ENCODE measurements at places on chromosomes 7 and 10. TPM values are rescaled to one million over a fixed set of nuclear protein-coding genes. Genes with fewer than 3 reads are reported as not detected.

FAM200A gene
- total RNA-seq, result 15.6 TPM

SPDYE9 gene
- 0.26 TPM for total RNA-seq

MMP21 gene
- total RNA-seq, result not detected

DNAH11 gene
- 0.05 TPM for total RNA-seq

CPA5 gene
- total RNA-seq, result 0.21 TPM

HOXA3 gene
- total RNA-seq, result 1.7 TPM

GIMAP7 gene
- not detected for total RNA-seq

NYAP1 gene
- not detected for total RNA-seq

ZNF722 gene
- not detected for total RNA-seq

CLDN3 gene
- not detected for total RNA-seq

DYNC1I1 gene
- total RNA-seq, result 1.6 TPM

DNAJB6 gene
- 261 TPM for total RNA-seq

FOXI2 gene
- not detected for total RNA-seq

PSD gene
- 0.10 TPM for total RNA-seq

FAM13C gene
- total RNA-seq, result 58.0 TPM

RASSF4 gene
- total RNA-seq, result 1,159 TPM

AKR1C4 gene
- total RNA-seq, result not detected

PHF14 gene
- 63.6 TPM for total RNA-seq

HMX2 gene
- not detected for total RNA-seq

- peak; percentile 43 for DNase-seq
These were observed 137.3 kb downstream of the ELMO1 start for GRCh38 chr7:37311355-37311754.

DNA sequence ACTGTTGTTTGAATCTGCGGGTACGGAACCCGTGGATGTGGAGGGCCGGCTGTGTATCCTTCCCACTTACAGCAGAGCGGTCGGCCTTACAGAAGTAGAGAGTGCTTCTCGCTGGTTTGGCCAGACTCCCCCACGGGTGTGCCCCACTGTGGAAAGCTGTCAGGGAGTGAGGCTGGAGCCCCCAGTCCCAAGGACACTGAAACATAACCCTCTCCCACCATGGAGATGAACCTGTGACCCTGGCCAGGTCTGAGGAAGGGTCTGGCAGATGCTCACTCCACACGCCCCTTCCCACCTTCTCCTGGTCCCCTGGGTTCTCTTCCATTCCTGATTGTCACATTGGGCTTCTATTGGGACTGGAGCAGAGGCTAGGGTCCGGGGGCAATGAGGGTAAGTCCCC lies 39.6 kb downstream of the TSPAN15 start:
- no peak for DNase-seq

DNA sequence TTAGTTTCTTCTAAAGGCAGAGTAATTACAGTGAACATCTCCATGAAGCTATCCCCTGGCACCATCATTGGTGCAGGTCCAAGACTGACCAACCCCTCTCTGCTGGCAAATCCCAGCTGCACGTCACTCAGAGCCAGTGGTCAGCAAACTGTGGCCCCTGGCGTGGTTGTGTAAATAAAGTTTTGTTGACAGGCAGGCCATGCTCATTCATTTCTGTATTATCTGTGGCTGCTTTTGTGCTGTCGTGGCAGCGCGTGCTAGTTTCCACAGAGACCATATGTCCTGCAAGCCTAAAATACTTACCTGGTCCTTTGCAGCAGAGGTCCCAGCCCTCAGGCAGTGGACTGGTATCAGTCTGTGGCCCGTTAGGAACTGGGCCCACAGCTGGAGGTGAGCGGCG lies 117.6 kb upstream of the NPS start:
- no peak for DNase-seq

GRCh38 chr10:132869621-132870020 lies 72.7 kb downstream of the CFAP46 start:
- DNase-seq, result no peak

DNA sequence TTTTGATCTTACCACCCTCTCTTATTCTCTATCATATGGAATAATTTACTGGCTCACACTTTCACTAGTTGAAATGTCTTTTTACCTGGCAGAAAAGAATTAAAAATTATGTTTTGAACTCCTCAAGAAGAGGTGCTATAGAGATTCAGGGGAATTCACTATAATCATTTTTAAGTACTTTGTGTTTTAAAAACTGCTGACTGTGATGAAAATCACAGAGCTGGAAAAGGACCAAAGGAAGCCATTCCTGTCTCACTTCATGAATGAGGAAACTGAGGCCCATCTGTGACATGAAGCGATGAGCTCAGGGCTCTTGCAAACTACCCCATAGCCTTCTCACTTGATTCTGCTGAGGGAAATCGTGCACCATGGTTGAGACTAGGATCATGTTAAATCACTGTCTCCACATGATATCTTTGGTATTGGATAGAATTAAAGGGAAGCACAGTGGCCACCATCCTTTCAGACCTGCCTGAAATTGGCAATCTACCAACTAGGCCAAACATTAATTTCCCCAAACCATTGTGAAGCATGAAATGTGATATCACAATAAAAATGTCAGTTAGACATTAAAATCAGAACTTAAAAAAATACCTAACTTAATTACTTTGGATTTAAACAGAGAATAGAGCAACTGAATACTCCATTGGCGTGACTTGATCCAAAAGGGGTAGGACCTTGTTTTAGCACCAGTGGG lies 141.0 kb downstream of the FZD1 start:
- no peak for DNase-seq

GRCh38 chr10:501596-501995 lies 187.9 kb downstream of the DIP2C start:
- DNase-seq, result no peak

- DNase-seq, result peak; percentile 20
These were observed 37.8 kb downstream of the RHEB start for GRCh38 chr7:151481650-151482505.

DNA sequence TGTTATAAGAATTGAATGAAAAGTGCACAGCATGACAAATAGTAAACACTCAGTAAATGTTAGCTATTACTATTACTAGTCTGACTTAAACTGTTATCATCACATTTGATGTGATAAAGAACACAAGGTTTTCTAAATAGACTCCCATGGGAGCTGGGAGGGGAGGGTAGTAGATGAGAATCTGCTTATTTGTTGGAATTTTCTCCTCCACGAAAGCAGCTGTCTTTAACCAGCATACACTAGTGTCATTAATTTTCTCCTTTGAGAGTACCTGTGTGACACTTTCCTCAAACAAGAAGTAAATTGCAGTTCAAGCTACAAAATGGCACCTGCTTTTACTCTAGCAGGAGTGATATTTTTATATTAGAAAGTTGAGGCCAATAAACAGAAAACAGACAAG lies 200.1 kb downstream of the SKAP2 start:
- DNase-seq, result no peak

- peak; percentile 35 for DNase-seq
These were observed 227.6 kb upstream of the NPSR1 start for GRCh38 chr7:34430456-34430855.

- no peak for DNase-seq
These were observed 6.7 kb upstream of the PAXIP1 start for GRCh38 chr7:155009570-155010157.

GRCh38 chr7:414681-415560 lies 104.7 kb downstream of the PDGFA start:
- DNase-seq, result no peak

GRCh38 chr7:46490406-46490805 lies 569.3 kb upstream of the IGFBP3 start:
- no peak for DNase-seq

DNA sequence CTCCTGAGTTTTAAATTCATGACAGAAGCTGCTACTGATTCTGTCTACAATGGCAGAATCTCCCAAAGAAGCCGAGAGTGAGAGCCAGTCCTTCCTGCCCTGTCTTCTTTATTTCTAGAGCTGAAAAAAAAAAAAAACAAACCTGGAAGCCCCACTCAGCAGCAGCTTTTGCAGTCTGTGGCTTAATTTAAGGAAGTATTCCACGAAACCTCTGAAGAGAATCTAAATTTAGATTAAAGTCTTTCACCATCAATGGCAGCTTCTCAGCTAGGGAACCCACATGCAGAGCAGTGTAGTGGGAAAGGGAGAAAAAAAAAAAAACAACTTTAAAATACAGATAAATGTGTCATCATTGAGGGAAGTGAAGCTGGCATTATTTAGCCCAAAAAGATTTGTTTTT lies 23.4 kb downstream of the SMURF1 start:
- peak; percentile 45 for DNase-seq

GRCh38 chr7:111532625-111533024 lies 29.7 kb downstream of the IMMP2L start:
- peak; percentile 64 for DNase-seq

DNA sequence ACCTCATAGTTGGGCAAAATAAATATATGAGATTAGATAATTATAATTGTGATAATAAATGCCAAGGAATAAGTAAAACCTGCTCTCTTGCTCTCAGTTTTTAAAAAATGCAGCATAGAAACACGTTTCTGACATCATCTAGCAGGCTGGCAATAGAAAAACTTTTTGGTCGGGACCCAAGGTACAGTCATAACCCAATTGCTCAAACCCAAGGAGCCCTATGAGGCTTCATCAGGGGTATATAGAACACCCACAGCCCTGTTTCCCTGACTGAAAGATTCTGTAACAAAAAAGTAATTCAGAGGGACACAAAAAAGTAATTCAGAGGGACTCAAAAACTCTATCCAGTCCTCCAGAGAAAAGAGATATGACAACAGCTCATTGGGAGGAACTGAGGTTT lies 3.8 kb downstream of the PDE1C start:
- no peak for DNase-seq

DNA sequence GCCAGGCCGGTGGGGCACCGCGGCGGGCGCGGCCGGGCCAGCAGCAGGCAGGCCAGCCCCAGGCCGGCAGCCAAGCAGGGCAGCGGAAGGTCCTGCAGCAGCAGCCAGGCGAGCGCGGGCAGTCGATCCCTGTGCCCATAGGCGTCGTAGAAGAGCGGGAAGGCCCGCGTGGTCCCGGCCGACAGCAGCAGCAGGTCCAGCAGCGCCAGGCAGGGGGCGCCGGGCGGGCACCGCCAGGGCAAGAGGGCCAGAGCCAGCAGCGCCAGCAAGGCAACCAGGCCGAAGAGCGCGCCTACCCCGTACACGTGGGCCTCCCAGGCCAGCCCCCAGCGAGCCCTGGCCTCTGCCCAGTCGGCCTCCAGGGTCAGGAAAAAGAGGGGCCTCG lies 8.4 kb upstream of the RBM28 start:
- peak; percentile 49 for DNase-seq

DNA sequence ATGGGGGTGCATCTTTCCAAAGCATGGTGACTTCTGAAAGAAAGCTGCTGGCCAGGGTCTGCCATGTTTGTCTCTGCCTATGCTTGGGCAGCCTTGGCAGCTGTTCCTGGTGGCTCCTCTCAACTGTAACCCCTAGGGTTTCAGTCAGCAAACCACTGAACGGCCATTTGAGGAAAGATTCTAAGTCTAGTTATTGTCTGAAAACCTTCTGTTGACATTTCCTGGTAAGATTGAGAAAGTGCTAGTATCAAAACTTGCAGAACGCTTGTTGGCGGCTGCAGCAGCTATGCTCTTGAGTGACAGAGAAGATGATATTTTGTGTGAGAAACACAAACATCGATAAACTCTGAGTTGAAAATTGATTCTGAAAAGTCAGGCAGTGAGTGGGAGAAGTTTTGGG lies 523.1 kb downstream of the LRMDA start:
- DNase-seq, result no peak

GRCh38 chr10:108684431-108684830 lies 1238.9 kb downstream of the XPNPEP1 start:
- no peak for DNase-seq

GRCh38 chr7:57867884-57868701 lies 418.1 kb downstream of the ZNF716 start:
- peak; percentile 0 for DNase-seq

DNA sequence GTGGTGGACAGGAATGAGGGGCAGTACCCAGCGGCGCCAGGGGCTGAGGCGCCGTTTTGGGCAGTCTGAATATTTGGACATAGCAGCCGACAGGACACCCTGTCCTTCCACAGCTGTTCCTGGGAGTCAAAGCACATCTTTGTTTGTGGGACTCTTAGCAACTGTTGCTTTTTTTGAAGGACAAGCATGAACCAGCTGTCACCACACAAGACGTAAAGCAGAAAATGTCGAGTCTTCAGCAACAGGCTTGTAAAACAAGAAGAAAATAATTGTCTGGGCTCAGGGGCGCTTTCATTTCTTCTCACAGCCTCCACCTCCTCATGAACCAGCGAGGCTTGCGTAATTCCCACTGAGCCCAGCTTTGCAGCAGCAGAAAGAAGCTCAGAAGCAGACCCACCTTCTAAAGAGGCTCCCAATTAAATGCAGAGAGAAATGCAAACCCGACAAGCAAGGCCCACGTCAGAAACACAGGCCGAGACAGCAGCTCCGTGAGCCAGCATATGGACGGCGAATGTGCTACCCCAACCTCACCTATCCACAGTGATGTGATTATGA lies 68.9 kb upstream of the DNAAF5 start:
- peak; percentile 98 for DNase-seq

GRCh38 chr7:36048141-36048901 lies 104.7 kb upstream of the EEPD1 start:
- DNase-seq, result peak; percentile 92

GRCh38 chr7:66781408-66782090 lies 41.0 kb downstream of the RABGEF1 start:
- DNase-seq, result no peak

- DNase-seq, result peak; percentile 70
These were observed 31.5 kb downstream of the CREB3L2 start for GRCh38 chr7:137970253-137970975.

- no peak for DNase-seq
These were observed 236.4 kb downstream of the CACNB2 start for GRCh38 chr10:18376650-18377049.

GRCh38 chr10:103612462-103613365 lies 119.2 kb downstream of the NEURL1 start:
- peak; percentile 89 for DNase-seq

GRCh38 chr7:117944886-117945285 lies 71.6 kb upstream of the CTTNBP2 start:
- no peak for DNase-seq

DNA sequence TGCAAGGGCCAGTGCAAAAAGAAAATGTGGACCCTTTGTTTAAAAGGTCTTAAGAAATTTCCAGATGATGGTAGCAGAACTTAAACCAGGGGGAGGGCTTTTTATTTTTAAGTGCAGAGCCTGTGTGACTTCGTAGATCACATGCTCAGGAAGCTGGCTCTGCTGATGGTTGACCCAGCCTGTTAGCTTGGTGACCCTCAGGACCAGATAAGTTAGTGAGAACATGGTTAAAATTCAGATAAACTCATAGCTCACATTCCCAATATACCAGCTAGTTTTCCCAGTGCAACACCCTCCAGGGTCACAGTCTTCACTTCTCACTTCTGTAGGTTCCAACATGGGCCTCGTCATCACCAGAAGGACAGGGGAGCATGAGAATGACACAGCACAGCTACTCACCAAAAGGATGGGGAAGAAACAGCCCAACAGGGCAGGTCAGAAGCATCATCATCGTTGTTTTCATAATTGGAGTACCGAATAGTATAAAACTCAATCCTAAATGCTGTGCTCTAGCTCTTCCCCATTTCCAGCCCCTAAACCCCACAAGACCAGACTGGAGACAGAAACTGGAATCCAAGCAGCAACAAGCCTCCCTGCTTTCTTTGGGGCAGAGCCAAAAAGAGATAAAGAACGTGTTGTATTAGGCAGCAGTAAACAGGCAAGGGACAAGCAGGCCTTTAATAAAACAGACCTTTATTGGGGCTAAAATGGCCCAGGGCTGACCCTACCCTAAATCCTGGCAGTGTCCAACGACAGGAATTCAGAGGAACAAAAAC lies 102.2 kb upstream of the ANKRD1 start:
- no peak for DNase-seq

GRCh38 chr10:43623351-43623750 lies 17.1 kb downstream of the ZNF485 start:
- DNase-seq, result peak; percentile 14

GRCh38 chr10:117716889-117717288 lies 174.3 kb downstream of the EMX2 start:
- no peak for DNase-seq

GRCh38 chr7:45080265-45080957 lies 8.4 kb downstream of the NACAD start:
- DNase-seq, result no peak

Data from myocyte (in vitro differentiated cells).